ENCODE measurements at places on chromosomes 4 and X. TPM values are rescaled to one million over a fixed set of nuclear protein-coding genes. Genes with fewer than 3 reads are reported as not detected.

GRCh38 chrX:155048977-155049619, 21.8 kb downstream of the CMC4 start:
- no peak for DNase-seq

GRCh38 chr4:8252301-8253173, 17.0 kb upstream of the HTRA3 start:
- no peak for DNase-seq

GRCh38 chrX:327660-328126, 9.1 kb upstream of the GTPBP6 start:
- no peak for DNase-seq

GRCh38 chr4:113113151-113113550, 63.7 kb downstream of the ANK2 start:
- no peak for DNase-seq

DNA sequence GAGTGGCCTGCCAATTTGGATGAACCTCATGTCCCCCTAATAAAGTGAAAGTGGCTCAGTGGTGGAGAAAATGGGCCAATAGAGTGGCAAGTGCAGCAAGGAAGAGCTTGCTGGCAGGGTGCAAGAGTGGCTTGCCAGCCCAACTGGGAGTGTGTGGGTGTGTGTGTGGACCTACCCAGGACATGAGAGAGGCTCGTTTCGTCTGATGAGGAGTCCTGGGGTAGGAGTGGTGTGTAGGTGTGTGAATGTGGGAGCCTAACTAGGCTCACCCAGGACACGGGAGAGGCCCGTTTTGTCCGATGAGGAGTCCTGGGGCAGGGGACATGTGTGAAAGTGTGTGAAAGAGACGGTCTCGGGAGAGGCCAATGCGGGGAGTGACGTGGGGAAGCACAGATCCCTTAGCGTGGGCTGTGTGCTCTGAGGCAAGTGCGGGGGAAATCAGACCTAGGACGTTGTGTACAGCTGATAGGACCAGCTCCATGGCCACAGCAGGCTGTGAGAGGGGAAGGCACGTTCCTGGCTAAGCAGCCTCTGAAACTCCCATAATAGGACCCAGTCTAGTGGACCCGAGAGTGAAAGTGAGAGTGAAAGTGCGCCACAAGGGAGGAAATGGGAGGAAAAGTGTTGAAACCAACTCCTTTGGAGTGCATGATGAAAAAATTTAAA, 5.3 kb downstream of the GAGE10 start:
- no peak for DNase-seq

- no peak for DNase-seq
Observed at GRCh38 chrX:134375691-134376090, 84.3 kb upstream of the HPRT1 start.

DNA sequence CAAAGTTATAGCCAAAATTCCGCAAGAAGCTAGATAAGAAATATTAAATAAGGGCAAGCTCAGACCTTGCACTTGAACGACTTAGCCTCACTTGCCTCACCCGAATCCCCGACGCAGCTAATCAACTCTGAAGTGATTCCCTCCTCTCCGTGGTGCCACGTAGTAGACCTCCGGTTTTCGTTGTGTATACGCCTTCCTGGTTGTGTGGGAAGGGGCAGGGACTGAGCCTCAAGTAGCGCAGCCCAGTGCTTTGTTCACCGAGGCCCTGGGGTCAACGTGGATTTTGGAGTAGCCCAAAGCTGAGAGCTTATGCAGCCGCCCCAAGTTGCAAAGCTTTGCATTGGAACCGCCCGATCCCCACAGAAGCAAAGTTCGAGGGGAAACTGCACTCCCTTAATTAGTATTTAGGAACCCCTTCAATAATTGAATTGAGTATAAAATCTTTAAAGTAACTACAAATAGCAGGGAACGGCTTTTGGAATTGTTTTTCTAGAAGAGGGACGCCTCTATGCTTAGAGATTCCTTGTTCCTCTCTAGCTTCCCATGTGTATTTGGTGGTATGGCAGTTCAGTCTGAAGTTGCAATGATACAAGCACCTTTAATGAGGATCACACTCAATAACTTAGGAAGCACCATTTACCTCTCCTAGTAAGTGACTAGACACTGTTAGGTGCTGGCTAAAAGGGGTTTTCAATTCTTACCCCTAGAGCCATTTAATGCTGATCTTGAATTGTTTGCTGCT, 55.7 kb downstream of the LINC00632 start:
- DNase-seq: no peak

GRCh38 chr4:164846566-164846965, 30.4 kb upstream of the APELA start:
- DNase-seq: no peak

DNA sequence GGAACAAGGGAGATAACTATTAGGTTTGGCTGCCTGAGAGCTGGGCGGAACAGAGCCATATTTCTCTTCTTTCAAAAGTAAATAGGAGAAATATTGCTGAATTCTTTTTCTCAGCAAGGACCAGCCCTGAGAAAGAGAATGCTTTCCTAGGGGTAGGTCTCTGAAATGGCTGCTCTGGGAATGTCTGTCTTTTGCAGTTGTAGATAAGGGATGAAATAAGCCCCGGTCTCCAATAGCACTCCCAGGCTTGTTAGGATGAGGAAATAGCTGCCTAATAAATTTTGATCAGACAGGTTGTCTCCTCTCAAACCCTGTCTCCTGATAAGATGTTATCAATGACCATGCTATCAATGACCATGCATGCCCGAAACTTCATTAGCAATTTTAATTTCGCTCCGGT, 207.8 kb upstream of the KIT start:
- no peak for DNase-seq

DNA sequence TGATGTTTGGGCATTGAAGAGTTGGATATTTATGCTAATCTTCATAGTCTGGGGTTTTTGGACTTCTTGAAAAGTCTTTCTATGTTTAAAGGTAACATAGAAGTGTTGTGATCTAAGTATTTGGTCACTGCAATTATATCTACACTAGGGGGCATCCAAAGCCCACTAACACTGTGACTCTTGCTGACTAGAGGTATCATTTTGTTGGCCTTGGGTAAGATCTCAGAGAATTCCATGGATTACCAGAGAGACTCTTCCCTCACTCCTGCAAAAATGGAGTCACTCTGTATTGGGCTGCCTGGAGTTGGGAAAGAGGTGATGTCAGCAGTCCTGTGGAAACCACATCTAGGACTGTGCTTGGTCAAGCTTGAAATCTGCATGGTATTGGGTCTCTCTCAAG, 1077.6 kb downstream of the FAM133A start:
- no peak for DNase-seq

DNA sequence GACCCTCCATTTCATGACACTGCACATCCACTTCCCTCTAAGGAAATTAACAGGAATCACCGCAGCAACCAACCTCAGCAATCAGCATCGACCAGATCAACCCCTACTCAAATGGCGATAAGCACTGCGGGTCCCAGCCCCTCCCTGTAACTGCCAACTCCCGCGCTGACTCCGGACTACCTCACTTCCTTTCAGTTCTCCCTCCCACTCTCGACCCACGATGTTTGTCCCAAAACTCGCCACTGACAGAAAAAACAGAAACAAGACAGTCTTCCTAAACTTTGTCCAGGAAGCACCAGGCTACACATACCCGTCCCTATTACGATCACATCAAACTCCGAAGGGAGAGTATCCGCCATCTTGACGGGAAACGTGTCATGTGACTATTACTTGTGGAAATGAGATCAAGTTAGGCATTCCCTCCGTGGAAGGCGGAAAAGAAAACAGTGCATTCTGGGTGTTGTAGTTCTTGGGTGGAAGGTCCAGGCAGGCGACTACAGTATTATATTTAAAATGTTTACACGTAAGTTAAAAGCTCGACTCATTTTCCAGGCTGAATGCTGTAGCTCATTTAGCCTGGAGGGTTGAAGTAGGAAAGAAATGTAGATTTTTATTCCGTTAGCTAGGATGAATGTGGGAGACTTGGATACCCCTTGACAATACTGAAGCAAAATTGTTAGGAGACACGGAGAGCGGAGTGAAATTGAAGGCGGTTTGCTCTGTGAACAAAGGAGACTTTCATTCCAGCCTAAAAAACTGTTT, at the start of gene CHM:
Gene CHM (minus strand): TSS at position 385 of the 762 bp plus-strand sequence. CDS start 26 bp downstream, at position 359.
- peak; percentile 63 for DNase-seq

Gene AMBN
- polyA plus RNA-seq: not detected

Gene PLAC8
- 379 TPM for polyA plus RNA-seq

All from GM12878 (cell line).